ENCODE measurements at places on chromosomes 7 and 10.

DNA sequence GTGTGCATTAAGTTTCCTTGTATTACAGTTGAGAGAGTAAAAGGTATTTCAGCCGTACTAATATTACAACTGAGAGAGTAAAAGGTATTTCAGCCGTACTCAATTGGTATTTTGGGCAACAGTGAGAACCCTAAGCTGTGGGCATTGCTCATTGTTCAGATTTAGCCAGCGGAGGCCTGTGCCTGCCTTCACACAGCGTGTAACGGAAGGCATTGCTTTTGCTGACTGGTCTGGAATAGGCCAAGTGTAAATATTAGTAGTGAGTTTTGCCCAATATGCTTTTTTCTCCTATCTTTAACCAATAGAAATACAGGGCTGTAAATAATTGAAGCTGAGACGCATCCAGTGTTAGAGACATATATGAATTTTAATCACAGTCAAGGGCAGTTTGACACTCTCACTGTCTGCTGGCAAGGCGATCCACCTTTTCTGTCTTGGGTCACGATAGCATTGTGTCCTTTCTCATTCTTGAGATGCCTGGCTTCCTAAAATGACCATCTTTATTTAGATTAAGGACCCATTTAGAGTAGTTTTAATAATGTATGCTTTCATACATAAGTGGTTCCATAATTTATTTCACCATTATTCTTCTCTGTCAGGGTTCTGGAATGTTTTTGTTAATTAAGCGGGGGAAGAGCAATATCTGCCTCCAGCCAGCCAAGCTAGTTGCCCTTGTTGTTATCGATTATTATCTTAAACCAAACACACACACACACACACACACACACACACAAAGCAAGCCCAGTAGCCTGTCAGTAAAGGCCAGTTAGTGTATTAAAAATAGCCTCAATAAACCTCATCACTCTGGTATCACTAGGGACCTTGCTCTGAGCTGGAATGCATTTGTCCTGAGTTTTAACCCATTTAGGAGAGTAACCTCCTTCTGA is 130.7 kb downstream of the CELF2 start:
- peaks cover 67% of the 10 kb centered on the region for H3K4me1 ChIP-seq
- H3K27me3 ChIP-seq = no peaks in the 10 kb centered on the region
- no peak for DNase-seq

DNA sequence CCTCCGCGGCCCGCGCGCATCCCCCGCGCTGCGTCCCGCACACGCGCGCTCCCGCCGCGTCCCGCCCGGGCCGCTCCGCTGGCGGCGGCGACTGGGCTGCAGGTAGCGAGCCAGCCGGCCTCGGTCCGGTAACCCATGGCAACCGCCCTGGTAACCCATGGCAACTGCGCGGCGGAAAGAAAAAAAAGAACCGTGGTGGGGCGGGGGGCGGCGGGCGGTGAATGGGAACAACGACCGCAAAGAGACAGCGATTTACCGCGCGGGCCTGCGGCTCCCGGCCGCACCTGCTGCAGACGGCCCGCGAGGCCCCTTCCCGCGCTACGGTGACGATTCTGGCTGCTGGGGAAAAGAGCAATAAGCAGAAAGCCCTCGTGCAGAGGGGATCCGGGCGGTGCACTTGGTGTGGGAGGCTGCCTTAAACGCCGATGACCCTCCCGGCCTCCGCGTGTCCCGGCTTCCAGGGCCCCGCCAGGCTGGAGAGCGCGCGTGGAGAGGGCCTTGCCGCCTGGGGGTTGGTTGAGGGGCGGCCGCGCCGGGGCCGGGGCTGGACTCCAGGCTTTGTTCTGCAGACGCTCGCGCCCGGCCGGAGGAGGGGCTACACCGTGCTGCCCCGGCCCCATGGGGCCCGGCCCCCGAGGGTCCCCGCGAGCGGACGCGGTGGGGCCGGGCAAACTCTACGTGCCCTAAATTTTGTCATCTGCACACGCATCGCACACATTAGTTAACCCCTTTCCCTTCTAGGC is 84.7 kb downstream of the SNX10 start:
- H3K27me3 ChIP-seq = peaks cover 100% of the 10 kb centered on the region
- no peak for DNase-seq
- H3K4me3 ChIP-seq = peak overlapping the region; percentile 42
- peaks cover 10% of the 10 kb centered on the region for H3K4me1 ChIP-seq

DNA sequence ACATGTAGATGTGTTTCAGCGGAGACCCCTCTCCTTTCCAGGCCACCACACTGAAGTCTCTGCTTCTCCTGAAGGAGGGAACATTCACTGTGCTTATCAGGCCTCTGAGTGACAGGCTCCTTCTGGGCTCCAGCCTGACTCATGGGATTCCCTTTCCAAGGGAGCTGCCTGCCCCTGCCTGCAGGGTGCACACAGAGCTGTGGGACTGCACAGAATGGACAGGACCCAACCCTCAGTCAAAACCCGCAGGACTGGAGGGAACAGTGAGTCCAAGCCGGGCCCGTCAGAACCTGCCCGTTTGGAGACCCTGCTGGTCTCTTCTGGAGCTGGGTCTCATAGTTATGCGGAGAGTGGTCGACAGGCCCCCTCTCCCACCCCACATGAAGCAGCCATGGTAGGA is 32.6 kb downstream of the PLAC9 start:
- peaks cover 99% of the 10 kb centered on the region for H3K36me3 ChIP-seq
- DNase-seq = no peak
- peak overlapping the region; percentile 67 for H3K27ac ChIP-seq
- no peak overlapping the region for H3K4me3 ChIP-seq

GRCh38 chr7:69953136-69954067 is 355.1 kb downstream of the AUTS2 start:
- no peaks in the 10 kb centered on the region for H3K36me3 ChIP-seq
- DNase-seq = no peak
- H3K4me1 ChIP-seq = peaks cover 17% of the 10 kb centered on the region
- no peak overlapping the region for H3K27ac ChIP-seq

GRCh38 chr7:26485367-26485934 is 193.8 kb downstream of the SNX10 start:
- no peaks in the 10 kb centered on the region for H3K36me3 ChIP-seq
- no peak overlapping the region for H3K27ac ChIP-seq
- no peak overlapping the region for H3K4me3 ChIP-seq
- DNase-seq = no peak
- no peaks in the 10 kb centered on the region for H3K27me3 ChIP-seq

GRCh38 chr10:25912866-25913265 is 21.2 kb upstream of the MYO3A start:
- no peaks in the 10 kb centered on the region for H3K36me3 ChIP-seq
- no peaks in the 10 kb centered on the region for H3K27me3 ChIP-seq
- no peak for DNase-seq
- H3K4me3 ChIP-seq = no peak overlapping the region
- no peaks in the 10 kb centered on the region for H3K4me1 ChIP-seq

GRCh38 chr7:1043552-1044188 is 676 bp upstream of the GPR146 start:
- peak overlapping the region; percentile 93 for H3K27ac ChIP-seq
- H3K4me3 ChIP-seq = peak overlapping the region; percentile 67
- H3K36me3 ChIP-seq = no peaks in the 10 kb centered on the region
- no peak for DNase-seq
- H3K4me1 ChIP-seq = peaks cover 22% of the 10 kb centered on the region

GRCh38 chr7:138565071-138565450 is 105.0 kb downstream of the TRIM24 start:
- peak overlapping the region; percentile 49 for H3K27ac ChIP-seq
- H3K27me3 ChIP-seq = no peaks in the 10 kb centered on the region
- peaks cover 14% of the 10 kb centered on the region for H3K4me1 ChIP-seq
- no peak overlapping the region for H3K4me3 ChIP-seq
- peaks cover 100% of the 10 kb centered on the region for H3K36me3 ChIP-seq
- no peak for DNase-seq

GRCh38 chr7:27651702-27652101 is 11.0 kb downstream of the HIBADH start:
- H3K4me1 ChIP-seq = no peaks in the 10 kb centered on the region
- no peak for DNase-seq
- no peak overlapping the region for H3K27ac ChIP-seq
- peaks cover 27% of the 10 kb centered on the region for H3K36me3 ChIP-seq
- H3K4me3 ChIP-seq = no peak overlapping the region
- no peaks in the 10 kb centered on the region for H3K27me3 ChIP-seq

DNA sequence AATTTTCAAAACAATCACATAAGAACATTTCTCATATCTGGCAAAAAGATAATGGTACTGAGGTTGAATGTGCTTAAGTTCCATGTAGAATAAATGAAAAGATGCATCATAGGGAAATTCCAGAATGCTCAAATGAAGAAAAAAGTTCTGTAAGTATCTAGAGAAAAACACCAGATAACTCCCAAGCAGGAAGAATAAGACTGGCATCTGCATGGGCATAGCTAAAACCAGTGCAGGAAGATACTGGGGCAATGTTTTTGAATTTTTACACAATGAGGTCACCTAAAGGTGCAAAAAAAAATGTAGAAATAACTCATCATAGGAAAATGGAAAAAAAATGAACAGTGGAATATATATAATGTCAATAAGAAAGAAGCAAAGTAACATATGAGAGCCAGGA is 275.2 kb downstream of the BAMBI start:
- no peaks in the 10 kb centered on the region for H3K27me3 ChIP-seq
- no peak overlapping the region for H3K27ac ChIP-seq
- no peak for DNase-seq
- no peaks in the 10 kb centered on the region for H3K36me3 ChIP-seq
- H3K4me3 ChIP-seq = no peak overlapping the region

DNA sequence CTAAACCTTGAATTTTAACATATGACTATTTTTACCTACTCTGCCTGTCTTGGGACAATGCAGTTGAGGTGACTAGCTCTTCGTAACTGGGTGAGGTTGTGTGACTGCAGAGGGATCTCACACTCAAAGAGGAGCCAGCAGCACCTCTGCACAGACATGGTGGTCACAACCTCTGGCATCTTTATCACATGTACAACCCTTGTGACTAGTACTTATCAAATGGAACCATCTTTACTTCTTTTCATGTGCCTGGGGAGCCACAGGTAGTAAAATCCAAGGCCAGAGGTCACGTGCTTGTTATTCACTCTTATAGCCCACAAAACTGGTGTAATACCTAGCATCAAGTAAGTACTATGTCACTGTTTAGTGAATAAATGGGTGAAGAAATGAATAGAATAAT is 244.3 kb downstream of the COBL start:
- H3K36me3 ChIP-seq = no peaks in the 10 kb centered on the region
- no peak for DNase-seq
- no peak overlapping the region for H3K4me3 ChIP-seq

DNA sequence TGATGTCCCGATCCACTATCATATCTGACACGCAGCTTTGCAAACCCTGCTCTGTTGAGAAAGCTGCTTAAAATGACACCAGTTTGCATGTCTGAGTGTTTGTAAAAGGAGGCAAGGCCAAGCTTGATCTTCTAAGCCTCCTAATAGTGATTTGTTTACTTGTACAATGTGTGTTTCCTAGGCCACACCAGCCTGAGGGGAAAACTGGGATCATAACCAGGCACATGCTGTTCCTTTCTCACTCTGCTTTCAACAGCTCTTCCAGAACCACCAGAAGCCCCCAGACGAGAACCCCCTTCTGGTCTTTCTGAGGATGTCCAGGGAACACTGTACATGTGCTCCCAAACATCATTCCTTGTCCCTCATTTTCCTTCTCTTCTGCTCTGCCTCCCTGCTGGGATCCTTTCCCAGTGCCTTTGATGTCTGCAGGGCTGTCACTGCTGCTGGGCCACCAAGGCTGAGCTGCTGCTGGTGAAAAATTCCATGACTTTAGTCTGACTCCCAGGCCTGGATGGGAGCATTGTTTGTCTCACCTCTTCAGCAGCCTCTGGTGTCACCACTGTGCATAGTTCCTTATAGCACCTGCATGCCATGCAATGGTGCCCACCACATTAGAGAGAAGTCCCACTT is 4.0 kb upstream of the LGI1 start:
- DNase-seq = no peak
- no peak overlapping the region for H3K4me3 ChIP-seq
- peak overlapping the region; percentile 43 for H3K27ac ChIP-seq
- H3K4me1 ChIP-seq = no peaks in the 10 kb centered on the region
- H3K36me3 ChIP-seq = no peaks in the 10 kb centered on the region

DNA sequence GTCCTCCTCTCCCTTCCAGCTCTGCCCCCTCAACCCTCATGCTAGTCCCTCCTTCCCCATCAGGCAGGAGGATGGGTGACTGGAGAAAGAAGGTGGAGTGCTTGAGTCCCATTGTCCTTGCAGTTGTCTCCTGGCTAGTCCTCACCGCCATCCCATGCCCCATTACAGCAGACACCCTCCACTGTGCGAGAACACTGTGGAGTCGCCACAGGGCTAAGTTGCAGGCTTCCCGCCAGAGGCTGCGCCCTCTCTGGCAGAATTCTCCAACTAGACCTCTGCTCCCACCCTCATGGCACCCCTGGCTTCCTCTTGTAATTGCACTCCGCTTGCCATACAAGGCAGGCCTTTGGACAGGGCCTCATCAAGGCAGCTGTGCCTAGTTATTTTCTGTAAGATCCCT is 3.1 kb downstream of the GIMAP2 start:
- peaks cover 19% of the 10 kb centered on the region for H3K4me1 ChIP-seq
- no peaks in the 10 kb centered on the region for H3K27me3 ChIP-seq
- no peaks in the 10 kb centered on the region for H3K36me3 ChIP-seq
- H3K4me3 ChIP-seq = no peak overlapping the region

- H3K27me3 ChIP-seq = no peaks in the 10 kb centered on the region
- no peaks in the 10 kb centered on the region for H3K36me3 ChIP-seq
- H3K4me3 ChIP-seq = no peak overlapping the region
- DNase-seq = no peak
- no peaks in the 10 kb centered on the region for H3K4me1 ChIP-seq
Measured at GRCh38 chr7:101964680-101965452, 147.4 kb downstream of the CUX1 start.

GRCh38 chr7:21939136-21939857 is 6.4 kb downstream of the CDCA7L start:
- DNase-seq = no peak
- no peaks in the 10 kb centered on the region for H3K36me3 ChIP-seq
- H3K4me3 ChIP-seq = no peak overlapping the region
- no peaks in the 10 kb centered on the region for H3K4me1 ChIP-seq

GRCh38 chr10:119555178-119555784 is 12.8 kb upstream of the RGS10 start:
- no peak overlapping the region for H3K27ac ChIP-seq
- no peak for DNase-seq
- H3K27me3 ChIP-seq = no peaks in the 10 kb centered on the region

- H3K27ac ChIP-seq = no peak overlapping the region
- no peaks in the 10 kb centered on the region for H3K27me3 ChIP-seq
- DNase-seq = no peak
- no peaks in the 10 kb centered on the region for H3K36me3 ChIP-seq
- no peaks in the 10 kb centered on the region for H3K4me1 ChIP-seq
Measured at GRCh38 chr7:98075801-98076200, 30.9 kb upstream of the LMTK2 start.

- peak overlapping the region; percentile 57 for H3K27ac ChIP-seq
- DNase-seq = no peak
- no peaks in the 10 kb centered on the region for H3K36me3 ChIP-seq
- H3K27me3 ChIP-seq = no peaks in the 10 kb centered on the region
- no peak overlapping the region for H3K4me3 ChIP-seq
Measured at GRCh38 chr7:131188367-131189339, 139.0 kb upstream of the MKLN1 start.

- no peaks in the 10 kb centered on the region for H3K4me1 ChIP-seq
- no peak for DNase-seq
- H3K27ac ChIP-seq = no peak overlapping the region
- no peaks in the 10 kb centered on the region for H3K36me3 ChIP-seq
- H3K4me3 ChIP-seq = no peak overlapping the region
Measured at GRCh38 chr10:89122433-89123051, 84.6 kb downstream of the CH25H start.
